Activated T-helper 1 cell treated with anti-CD3 and anti-CD28 coated beads, Interleukin-2, amount 50 U/mL, for 16 hours (primary cell): ENCODE measurements at places on chromosomes 16 and 17.

GRCh38 chr17:1906662-1907101 lies 76.9 kb downstream of the RPA1 start:
- DNase-seq, result no peak

DNA sequence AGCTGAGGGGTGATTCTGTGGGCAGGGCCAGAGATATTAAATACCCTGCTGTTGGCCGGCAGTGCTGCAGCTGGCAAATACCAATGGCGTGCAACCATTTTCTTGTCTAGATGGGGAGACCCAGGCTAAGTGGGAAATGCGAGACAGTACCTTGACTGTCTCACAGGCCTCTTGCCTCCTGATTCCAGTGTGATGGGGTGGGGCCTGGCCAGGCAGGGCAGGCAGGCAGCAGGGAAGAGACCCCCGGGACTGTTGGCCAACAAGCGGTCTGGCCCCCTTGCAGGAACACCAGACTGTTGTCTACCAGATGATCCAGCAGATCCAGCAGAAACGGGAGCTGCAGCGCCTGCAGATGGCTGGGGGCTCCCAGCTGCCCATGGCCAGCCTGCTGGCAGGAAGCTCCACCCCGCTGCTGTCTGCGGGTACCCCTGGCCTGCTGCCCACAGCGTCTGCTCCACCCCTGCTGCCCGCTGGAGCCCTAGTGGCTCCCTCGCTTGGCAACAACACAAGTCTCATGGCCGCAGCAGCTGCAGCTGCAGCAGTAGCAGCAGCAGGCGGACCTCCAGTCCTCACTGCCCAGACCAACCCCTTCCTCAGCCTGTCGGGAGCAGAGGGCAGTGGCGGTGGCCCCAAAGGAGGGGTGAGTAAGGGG lies 5.7 kb upstream of the CISD3 start:
- no peak for DNase-seq

DNA sequence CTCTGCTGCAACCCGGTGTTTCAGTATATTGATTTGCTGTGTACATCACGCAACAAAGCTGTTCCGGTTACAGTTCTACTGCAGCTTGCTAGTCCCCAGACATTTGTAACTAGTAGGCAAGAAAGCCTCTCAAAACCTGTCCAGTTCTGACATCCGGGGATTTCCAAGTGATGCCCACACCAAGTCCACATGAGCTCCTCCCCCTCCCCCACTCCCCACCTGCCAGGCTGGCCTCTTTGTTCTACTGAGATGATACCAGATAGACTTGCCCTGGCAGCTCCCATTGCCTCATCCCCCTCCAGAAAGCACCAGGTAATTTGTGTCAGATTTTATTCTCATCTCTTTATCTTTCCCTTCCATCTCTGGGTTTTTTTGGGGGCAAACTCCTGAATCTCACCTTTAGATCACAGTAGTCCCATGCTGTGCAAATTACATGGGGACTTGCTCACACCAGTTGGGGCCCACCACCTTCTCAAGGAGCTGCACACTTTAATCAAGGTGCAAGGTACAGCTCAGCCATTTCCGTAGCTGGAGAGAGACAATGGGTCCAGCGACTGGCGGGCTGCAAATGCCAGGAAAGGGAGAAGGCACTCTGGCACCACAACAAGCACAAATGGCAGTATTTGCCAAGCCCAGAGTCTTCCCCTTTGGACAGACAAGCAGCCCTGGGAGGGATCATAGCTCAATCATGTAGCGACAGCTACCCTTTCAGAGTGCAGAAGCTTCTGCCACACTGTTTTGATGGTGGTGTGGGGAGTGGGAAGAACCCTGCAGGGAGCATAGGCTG lies 183.1 kb downstream of the CYLD start:
- no peak for DNase-seq

- DNase-seq, result no peak
Observed at GRCh38 chr17:17970699-17971430, 1.3 kb downstream of the TOM1L2 start.

DNA sequence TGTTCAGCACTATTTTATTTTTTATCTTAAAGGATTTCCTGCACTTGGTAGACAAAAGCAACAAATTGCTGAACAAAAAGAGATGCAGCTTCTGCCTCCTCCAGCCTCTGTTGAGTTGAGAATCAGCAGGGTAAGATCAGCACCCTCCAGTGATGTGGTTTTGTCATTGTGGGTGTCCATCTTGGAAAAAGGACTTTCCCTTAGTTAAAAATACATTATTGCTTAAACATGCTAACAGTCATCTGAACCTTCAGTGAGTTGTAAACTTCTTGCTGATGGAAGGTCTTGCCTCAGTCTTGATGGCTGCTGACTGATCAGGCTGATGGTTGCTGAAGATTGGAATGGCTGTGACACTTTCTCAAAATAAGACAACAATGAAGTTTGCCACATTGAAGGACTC lies 101.2 kb downstream of the PHKB start:
- no peak for DNase-seq

- no peak for DNase-seq
Observed at GRCh38 chr16:86768999-86769398, 190.7 kb downstream of the FOXL1 start.

- DNase-seq, result no peak
Observed at GRCh38 chr16:69241926-69242325, 55.0 kb downstream of the SNTB2 start.

DNA sequence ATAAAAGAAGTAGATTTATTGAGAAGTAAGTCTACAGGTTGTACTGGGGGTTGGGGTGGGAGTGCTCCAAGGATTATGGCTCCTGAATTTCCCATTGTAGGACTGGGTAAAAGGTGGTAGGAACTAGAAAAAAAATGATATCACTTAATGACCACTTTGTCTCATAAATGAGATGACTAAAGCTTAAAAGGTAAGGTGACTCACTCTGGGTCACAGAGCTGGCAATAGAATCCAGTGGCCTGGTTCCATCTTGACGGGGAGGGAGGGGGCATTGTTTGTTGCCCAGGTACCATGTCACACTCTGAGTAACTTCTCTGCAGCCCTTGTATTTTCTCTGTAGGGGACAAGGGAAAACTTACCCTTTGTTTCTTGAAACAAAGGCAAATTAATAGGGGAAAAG lies 126.1 kb downstream of the PITPNC1 start:
- no peak for DNase-seq

- no peak for DNase-seq
Observed at GRCh38 chr16:67394155-67395104, 1.1 kb upstream of the TPPP3 start.

DNA sequence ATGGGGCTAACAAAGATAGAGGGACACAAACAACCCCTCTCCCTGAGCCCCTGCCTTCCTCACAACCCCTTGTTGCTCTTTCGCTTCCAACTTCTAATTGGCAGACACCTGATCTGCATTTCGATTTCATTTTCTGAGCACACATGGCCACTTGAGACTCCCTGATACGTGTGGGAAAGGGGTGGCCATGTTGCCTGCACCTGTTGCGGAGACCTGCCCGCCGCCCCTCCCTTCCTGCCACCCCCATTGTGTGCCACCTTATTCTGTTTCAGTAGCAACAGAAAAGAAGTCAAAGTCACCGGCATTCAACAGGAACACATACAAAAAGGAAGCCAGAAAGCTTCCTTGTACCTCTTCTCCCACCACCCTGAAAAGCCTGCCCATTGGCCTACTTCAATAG lies 254.7 kb upstream of the SOX9 start:
- no peak for DNase-seq

- peak; percentile 37 for DNase-seq
Observed at GRCh38 chr17:77834170-77835115, 124.1 kb upstream of the TNRC6C start.

- DNase-seq, result no peak
Observed at GRCh38 chr17:29518359-29518758, 48.5 kb downstream of the ABHD15 start.

DNA sequence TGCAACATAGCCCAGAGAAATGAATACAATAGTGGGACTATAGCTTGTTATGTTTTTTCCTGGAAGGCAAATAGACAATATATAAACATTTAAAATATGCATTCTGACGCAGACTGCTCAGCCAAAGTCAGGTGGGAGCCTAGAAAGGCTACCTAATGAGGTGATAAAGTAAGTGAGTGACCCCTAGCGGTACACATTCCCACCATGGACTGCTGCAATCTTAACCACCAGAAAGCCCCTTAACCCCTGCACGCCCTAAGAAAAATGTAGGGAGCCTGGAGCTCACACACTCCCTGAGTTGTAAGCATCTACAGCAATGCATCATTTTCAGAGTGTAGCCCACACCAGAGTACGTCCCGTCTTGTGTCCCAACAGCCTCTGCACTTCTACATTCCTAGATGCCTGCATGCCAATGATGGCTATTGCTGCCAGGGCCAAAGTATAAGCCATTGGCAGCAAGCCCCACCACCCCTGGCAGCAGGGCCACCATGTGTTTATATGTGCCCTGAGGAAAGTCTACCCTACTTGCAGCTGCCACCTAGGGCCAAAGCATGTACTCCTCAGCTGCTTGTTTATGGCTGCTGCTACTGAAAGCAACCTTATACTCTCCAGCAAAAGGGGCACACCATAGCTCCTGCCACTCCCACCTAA lies 127.6 kb downstream of the KIF2B start:
- no peak for DNase-seq

- no peak for DNase-seq
Observed at GRCh38 chr17:76276069-76276431, 10.9 kb downstream of the UBALD2 start.

DNA sequence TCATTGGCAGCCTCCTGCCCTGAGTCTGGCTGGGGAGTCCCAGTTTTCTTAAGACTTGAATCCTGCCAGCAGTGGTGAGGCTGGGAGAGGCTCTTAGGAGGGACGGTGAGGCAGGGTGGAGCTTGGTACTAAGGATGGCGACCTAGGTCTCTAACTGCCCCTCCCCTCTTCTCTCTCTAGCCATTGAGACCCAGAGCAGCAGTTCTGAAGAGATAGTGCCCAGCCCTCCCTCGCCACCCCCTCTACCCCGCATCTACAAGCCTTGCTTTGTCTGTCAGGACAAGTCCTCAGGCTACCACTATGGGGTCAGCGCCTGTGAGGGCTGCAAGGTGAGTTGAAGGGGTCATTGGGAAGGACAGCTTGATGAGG lies 16.4 kb downstream of the GJD3 start:
- DNase-seq, result no peak

- no peak for DNase-seq
Observed at GRCh38 chr17:12877953-12878669, 88.8 kb downstream of the ARHGAP44 start.

- DNase-seq, result no peak
Observed at GRCh38 chr16:58614860-58615259, 14.8 kb downstream of the CNOT1 start.

DNA sequence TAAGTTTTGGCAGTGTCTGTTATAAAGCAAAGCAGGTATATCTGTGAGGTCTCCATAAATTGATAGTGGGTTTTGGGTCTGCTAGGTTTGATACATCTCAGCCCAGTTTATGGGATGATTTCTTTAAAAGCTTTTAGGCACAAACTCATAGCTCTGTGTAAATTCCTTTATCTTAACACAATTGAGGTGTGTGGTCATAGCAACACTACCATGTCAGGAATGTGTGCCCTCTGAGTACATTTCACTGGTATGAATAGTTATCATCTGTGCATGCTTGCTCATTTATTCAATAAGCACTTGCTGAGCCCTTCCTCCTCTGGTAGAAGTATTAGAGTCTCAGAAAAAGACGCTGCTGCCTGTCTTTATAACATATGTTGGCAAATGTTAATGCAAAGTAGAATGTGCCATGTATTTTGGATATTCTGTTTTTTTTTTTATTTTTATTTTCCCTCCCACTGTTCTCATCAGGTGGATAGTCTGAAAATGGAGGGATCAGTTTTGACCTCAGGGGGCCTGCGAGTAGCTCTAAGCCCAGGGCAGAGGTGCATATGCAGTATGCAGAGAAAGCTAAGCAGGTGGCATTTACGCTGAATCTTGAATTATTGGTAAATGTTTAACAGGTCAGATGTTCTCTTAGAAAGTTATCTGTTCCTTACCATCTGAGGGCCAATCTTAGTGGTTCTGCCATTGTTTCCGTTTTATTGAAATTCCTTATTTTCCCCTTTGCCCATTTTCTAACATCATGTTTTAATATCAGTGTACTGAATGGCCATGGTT lies 90.7 kb downstream of the WNT3 start:
- no peak for DNase-seq

DNA sequence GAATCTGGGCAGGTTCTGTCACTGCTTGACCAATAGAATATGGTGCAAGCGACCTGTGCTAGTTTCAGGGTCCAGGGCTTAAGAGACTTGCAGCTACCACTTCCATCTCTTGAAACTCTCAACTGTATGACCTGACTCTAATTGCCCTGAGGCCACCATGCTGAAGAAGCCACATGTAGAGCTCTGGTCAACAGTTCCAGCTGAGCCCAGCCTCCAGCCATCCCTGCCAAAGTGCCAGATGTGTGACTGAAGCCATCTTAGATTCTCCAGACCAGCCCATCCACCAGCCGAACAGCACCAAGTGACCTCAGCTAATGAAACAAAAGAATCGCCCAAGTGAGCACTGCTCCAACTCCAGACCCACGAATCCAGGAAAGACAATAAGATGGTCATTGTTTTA lies 3.4 kb upstream of the MT2A start:
- DNase-seq, result no peak

DNA sequence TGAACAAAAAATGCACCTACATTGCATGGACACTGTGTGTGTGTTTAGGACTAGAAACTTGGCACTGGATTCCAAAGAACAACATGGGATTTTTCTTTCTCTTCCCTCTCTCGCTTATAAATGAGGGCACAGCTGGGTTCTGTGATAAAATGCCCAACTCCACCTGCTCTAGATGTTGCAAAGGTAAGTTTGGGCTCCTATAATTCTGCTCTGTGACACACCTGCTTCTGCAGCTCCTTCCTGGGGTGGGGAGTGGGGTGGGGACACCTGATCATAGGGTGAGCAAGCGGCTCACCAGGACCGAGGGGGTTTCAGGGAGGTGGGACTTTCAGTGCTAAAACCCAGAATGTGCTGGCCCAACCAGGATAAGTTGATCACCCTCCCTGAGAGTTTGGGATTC lies 104.3 kb downstream of the AXIN2 start:
- no peak for DNase-seq

DNA sequence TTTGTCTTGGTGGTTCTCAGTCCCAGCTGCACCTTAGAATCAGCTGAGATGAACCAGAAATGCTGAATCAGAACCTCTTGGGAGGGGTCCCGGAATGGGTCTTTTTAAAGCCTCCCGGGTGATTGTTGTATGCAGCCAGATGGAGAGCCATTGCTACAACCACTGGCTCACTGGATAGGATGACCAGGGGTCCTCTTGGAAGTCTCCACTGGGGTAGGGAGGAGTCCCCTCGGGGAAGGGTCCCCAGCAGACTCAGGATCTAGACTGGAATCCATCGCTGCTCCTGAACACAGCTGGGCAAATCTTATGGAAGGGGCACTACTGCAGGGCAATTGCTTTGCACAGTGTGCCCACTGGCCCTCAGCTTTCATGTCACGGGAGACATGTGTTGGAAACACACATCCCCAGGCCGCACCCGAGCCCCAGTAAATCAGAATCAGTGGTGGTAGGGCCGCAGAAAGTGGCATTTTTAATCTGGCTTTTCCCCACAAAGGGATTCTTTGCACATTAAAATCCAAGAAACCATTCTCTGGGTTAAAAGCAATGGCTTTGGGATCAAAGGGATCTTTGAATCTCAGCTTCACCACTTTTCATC lies 117.3 kb downstream of the IRX5 start:
- DNase-seq, result no peak
